SHP77 (cell line): ENCODE measurements at places on chromosomes 11 and 22.
A peak's percentile ranks its signal among the peaks of the same experiment; 100 is the strongest.

DNA sequence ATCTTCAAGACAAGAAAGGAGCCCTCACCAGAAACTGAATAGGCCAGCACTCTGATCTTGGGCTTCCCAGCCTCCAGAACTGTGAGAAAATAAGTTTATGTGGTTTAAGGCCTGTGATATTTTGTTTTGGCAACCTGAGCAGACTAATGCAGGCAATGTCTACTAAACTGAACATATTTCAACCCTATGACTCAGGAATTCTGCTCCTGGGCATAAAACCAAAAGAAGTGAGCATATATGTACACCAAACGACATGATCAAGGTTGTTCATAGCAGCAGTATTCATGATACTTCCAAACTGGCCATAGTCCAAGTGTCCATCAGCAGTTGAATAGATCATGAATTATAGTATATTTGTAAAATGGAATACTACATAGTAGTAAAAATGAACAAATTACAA is 29.0 kb downstream of the CSNK2A3 start:
- DNase-seq, result no peak

- DNase-seq, result no peak
Observed at GRCh38 chr11:13260201-13260962, 17.2 kb upstream of the BMAL1 start.

DNA sequence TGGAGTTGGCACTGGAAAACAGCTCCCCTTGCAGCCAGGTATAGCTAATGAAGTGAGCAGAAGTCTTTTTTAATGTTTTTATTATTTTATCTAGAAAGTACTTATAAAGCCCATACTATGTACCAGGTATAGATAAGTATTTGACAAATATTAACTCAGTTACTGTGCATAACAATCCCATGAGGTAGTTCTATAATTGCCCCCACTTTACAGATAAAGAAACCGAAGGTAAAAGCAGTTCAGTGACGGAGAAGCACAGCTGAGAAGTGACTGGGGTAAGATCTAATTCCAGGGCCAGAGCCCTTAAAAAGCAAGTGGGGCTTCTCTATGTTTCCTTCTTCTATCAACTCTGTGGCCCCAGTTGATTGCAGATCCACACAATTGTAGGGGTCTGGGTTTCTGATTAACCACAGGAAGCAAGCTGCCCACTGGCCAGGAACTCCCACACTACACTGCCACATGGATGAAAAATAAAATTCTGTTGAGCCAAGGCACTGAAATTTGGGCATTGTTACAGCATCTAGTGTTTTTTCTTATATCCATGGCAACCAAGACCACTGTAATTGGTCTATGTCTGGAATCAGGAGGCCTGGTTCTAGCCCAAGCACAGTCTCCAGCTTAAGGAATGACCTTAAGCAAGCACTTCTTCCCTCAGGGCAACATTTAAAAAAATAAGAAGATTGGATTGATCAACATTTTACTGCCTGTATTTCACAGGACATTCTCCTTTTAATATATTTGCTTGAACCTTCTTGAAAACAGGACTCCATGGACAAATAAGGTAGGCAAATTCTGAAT is 55.3 kb upstream of the TEAD1 start:
- no peak for DNase-seq

- no peak for DNase-seq
Observed at GRCh38 chr11:16924826-16925560, 89.2 kb downstream of the PLEKHA7 start.

GRCh38 chr11:92915551-92915950 is 53.9 kb upstream of the MTNR1B start:
- DNase-seq, result no peak

GRCh38 chr11:121630041-121630440 is 177.3 kb upstream of the SORL1-AS1 start:
- DNase-seq, result no peak

GRCh38 chr11:64670975-64671374 is 52.0 kb downstream of the NRXN2 start:
- no peak for DNase-seq

- DNase-seq, result no peak
Observed at GRCh38 chr22:44753189-44754042, 1.0 kb downstream of the ARHGAP8 start.

GRCh38 chr11:64004590-64004984 is 18.3 kb downstream of the OTUB1 start:
- no peak for DNase-seq

- DNase-seq, result no peak
Observed at GRCh38 chr22:17769013-17769715, 5.1 kb downstream of the BID start.

- no peak for DNase-seq
Observed at GRCh38 chr11:66607126-66607834, 9.2 kb upstream of the RBM14 start.

DNA sequence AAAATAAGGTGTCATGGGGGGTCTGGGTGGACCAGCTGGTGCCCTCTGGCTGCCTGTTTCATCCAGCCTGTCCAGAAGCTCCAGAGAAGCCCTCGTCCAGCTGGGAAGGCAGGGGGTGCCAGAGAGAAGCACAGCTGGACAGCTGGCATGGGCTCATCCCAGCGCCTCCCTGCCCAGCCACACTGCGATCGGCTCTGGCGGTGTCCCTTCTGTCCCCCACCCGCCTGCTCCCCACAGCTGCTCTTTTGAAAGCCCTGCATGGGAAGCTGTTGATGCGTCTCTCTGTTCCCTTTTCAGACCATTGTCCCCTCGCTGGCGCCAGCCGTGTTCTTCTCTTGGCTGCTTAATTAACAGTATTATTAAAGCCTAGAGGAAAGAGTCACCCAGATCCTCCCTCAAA is 86.5 kb downstream of the MN1 start:
- no peak for DNase-seq

GRCh38 chr11:114762408-114762807 is 84.1 kb downstream of the NXPE2 start:
- peak; percentile 51 for DNase-seq

- DNase-seq, result no peak
Observed at GRCh38 chr11:46307369-46307768, 29.9 kb downstream of the CREB3L1 start.

GRCh38 chr11:26248661-26249060 is 83.3 kb upstream of the ANO3 start:
- no peak for DNase-seq

DNA sequence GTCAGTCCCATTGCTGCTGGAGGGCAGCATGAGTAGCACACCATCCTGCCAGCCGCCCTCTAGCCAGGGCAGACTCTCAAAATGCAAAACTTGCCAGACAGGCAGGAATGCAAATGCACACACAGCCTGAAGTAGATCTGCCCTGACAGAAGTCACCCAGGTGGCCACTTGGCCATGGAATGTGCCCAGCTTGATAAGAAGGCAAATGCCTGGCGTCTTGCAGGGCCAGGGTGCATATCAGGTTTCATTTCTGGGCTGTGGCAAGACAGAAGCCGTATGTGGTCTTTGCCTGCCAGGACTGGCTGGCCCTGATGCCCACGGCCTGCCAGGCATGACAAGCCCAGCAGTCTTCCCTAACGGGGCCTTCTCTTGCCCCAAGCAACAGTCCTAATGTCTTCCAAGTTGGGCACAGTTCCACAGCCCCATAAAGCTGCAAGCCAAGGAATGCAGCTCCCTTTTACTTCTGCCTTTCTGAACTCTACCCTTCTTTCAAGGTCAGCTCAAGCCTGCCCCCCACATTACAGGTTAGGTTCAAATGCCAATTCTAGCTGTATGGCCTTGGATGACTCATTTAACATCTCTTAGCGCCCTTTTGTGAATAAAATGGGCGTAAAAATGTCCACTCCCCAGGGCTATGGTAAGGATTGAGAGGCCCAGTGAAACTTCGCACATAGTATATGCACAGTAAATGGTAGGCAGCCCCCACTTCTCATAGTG is 29.7 kb downstream of the POU2AF3 start:
- DNase-seq, result no peak

- DNase-seq, result peak; percentile 13
Observed at GRCh38 chr11:126476977-126477376, 121.5 kb downstream of the ST3GAL4 start.

GRCh38 chr11:11743216-11743615 is 98.6 kb upstream of the USP47 start:
- no peak for DNase-seq

GRCh38 chr11:7418061-7418460 is 67.2 kb upstream of the OLFML1 start:
- no peak for DNase-seq

DNA sequence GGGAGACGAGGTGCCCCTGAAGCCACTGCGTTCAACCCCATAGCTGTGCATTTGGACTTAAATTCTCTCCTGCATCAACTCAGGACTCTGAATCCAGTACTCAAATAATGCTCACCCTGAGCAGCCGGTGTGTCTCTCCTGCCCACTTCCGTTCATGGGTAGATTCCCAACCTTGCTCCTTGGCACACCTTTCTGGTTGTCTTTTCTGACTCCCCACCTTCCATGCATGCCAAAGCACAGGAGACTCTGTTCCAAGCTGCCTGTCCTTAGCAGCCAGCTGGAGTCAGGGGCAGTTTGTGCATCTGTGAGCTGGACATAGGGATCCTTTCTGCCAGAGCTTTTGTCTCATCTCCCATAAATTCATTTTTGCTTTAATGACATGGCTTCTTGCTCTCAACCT is 1242.5 kb downstream of the TBC1D22A start:
- no peak for DNase-seq

DNA sequence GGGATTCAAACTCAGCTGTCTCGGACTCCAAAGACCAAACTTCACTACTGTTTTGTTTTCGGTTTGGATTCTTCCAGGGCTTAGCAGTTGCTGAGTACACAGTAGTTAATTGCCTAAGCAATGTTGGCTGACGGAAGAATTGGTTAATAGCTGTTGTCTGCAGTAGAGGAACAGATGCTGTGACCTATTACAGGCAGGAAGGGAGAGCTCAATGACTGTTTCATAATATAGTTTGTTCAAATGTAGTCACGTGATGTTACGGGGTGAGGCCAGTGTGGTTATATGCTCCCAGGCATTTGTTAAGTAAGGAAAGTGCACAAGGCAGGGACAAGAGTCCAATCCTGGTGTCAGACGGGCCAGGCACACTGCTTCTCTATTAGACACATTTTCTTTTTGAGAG is 222.6 kb upstream of the CCDC90B start:
- DNase-seq, result no peak
